ENCODE measurements at places on chromosomes 2 and 18.

GRCh38 chr2:121911036-121911435 lies 155.6 kb downstream of the TSN start:
- no peak for DNase-seq

DNA sequence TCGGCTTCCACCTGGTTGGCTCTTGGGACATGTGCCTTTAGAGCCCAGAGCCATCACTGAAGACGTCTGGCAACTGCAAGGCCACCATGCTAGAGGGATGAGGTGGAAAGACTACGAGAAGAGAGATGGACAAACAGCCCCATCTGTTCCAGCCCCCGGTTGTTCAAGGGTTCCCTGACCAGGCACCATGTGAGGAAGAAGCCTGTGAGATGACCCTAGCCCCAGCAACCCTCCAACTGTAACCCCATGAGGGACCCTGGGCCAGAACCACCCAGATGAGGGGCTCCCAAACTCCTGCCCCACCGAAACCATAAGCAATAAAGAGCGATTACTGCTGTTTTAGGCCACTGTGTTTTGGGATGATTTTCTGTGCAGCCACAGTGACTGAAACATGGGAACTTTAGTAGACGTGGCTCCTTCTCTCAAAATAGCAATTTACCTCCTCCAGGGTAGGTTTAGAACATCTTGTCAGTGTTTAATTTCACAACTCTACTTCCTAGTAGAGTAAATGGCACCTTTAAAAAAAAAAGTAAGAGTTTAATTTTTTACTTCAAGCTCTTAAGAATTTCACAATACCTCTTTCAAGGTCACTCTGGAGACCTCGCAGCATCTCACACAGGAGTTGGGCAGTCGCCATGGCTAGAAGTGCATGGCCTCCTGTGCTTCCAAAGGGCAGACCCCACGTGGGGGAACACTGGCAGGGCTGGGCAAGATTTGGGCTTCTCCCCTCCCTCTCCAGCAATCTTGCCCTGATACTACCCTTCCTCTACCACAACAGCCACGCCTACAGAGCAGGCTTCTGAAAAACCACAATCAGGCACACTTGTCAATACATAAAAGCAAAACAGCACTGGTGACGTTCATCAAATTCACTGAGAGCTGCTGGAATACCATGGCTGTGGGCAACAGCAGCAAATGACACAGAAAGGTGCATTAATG lies 48.8 kb downstream of the TMEM163 start:
- no peak for DNase-seq

DNA sequence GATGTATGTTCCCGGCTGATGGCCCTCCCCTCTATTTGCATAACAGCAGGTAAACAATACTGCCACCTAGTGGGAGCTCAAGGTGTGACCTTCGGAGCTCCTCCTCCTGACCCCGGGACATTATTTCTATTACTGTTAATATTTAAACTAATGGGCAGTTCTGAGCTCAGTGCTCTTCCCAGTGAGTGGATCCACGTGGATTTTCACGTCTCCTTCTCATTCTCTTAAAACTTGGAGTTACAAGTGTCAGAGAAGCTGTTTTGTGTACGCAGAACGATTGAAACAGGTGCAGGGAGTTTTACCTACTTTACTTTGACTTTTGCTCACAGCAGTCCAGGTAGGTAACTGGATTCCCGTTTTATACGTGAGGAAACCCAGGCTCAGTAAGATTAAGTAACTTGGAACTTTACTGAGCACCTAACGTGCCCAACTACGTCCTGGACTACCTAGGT lies 127.3 kb downstream of the PRKCE start:
- DNase-seq = peak; percentile 41

GRCh38 chr18:40852406-40852805 lies 1102.6 kb upstream of the PIK3C3 start:
- DNase-seq = no peak

DNA sequence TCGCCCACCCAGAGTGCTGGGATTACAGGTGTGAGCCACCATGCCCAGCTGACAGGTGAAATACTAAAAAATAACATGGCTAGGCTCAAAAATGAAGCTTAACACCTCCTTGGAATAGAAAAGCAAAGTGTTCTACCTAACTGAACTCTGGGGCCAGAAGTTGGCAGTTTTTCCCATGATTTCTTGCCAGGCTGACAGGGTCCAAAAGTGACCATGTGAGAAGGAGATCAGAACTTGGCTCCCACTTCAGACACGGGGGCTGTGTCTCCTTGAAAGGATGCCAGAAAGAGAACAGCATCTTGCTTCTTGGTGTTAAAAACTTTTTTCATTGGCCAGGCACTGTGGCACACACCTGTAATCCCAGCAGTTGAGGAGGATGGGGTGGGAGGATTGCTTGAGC lies 47.0 kb downstream of the BMPR2 start:
- no peak for DNase-seq

GRCh38 chr2:112055730-112056625 lies 909 bp downstream of the TMEM87B start:
- no peak for DNase-seq

- no peak for DNase-seq
Observed at GRCh38 chr2:54773838-54774237, 50.4 kb downstream of the EML6 start.
